ENCODE measurements at places on chromosomes 11 and 22.

DNA sequence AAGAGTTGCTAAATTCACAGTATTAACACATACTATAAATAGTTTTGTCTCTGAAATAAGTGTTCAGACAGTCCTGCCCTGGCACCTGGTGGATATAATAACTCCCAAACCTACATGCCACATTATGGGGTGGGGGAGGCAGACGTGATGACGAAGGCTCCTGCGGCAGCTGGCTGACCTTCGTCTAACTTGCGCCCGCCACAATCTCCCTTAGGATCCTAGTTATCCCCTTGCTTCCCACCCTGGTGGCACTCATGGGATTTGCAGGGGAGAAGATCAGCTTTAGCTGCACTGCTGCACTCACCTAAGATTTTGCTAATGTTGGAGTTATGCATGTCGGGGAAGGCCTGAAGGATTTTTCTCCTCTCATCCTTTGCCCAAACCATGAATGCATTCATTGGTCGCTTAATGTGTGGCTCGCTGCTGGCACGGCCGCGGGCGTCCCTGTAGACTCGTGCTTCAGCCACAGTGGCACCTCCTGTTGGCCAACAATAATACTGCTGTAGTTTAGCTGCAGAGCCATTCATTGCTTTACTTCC lies 367.6 kb downstream of the SOX6 start:
- DNase-seq: no peak

- DNase-seq: no peak
These were observed 56.4 kb downstream of the RTL6 start for GRCh38 chr22:44441401-44442185.

- no peak for DNase-seq
These were observed 2082.7 kb upstream of the RAG2 start for GRCh38 chr11:38680746-38681145.

GRCh38 chr11:82980292-82980691 lies 78.8 kb downstream of the DDIAS start:
- DNase-seq: no peak

- DNase-seq: no peak
These were observed 336.2 kb downstream of the ETS1 start for GRCh38 chr11:128251140-128251539.

- peak; percentile 77 for DNase-seq
These were observed 144.3 kb downstream of the TEAD1 start for GRCh38 chr11:12818333-12819015.

DNA sequence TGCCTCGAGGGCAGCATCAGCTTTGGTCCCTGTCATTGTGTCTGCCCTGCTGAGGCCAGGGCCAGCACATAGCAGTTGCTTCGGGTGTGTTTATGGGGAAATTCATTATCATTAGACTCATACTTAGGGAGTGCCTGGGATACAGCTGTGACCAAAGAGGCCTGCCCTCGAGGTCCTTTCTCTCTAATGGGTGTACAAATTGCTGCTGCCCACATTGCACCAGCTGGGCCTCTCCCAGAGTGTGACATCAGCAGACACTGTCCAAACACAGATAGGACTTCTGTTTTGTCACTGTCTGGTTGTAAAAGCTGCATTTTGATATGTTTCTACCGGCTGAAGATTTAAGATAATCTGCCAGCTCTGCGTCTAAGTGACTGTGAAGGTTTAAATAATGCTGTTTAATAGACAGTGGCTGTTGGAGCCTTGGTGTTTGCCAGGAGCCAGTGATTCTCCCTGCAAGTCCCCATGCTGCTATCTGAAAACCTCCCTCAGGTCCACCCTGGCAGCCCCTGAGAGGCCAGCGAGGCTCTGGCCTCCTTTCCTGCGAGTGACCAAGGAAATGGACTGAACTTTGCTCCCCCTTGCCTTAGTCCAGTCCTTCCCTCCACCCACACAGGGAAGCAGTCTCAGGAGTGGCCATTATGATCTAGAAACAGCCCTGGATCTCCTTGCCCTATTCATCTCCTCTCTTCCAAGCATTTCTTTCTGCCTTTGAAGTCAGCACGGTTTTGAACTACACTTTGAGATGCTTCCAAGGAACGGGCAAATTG lies 505.2 kb downstream of the TBC1D22A start:
- DNase-seq: no peak

All from heart left ventricle (tissue), 16 donors.